SHP77 (cell line): ENCODE measurements at places on chromosomes 12 and 14.

GRCh38 chr14:85531141-85531586 lies 1.2 kb downstream of the FLRT2 start:
- no peak for DNase-seq

GRCh38 chr14:29242755-29243754 lies 476.5 kb downstream of the FOXG1 start:
- DNase-seq = peak; percentile 28

GRCh38 chr14:99964979-99965378 lies 100.2 kb upstream of the EVL start:
- no peak for DNase-seq

GRCh38 chr12:50415899-50416479 lies 15.3 kb downstream of the LARP4 start:
- no peak for DNase-seq

GRCh38 chr12:84696281-84696680 lies 216.3 kb downstream of the SLC6A15 start:
- no peak for DNase-seq

- DNase-seq = no peak
These were observed 1.3 kb downstream of the RAD52 start for GRCh38 chr12:948238-948637.

GRCh38 chr14:99946652-99947489 lies 118.4 kb upstream of the EVL start:
- no peak for DNase-seq

- no peak for DNase-seq
These were observed 1.6 kb downstream of the TRAFD1 start for GRCh38 chr12:112126911-112127310.

- no peak for DNase-seq
These were observed 903 bp downstream of the PARPBP start for GRCh38 chr12:102120886-102121285.

- DNase-seq = no peak
These were observed 2.3 kb downstream of the KLRG1 start for GRCh38 chr12:8991371-8992345.

GRCh38 chr12:122721057-122721545 lies 4.5 kb upstream of the HCAR3 start:
- DNase-seq = no peak

DNA sequence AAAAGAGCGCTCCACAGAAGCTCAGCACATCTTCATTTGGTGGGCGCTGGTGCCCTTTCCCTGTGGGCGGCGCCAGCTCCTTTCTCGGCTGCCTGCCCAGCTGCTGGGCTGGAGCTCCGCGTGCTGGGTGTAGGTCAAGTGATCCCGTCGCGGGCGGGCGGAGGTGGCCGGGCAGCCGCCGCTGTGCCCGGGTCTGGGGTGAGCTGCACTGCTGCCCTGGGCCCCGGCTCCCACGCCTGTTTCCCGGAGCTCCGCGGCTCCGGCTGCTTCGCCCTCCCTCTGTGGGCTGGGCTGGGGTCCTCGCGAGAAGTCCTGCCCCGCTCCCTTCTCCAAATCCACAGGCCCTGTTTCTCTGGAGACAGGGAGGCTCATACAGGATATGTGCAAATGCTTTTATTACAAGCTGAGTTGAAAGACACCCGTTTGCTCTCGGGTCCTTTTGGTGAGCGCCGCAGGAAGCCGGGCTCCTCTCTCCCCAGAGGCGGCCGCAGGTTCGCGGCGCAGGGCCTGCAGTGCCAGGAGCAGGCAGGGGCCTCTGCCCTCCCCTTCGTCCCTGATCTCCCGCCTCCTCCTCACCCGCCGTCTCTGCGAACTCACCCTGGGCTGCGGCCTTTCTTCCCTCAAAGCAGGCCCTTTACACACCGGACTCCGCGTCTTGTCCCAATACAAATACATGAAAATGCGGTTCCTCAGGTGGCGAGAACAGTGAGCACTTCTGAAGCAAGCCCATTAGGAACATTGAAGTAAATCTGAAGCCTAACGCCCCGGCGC lies 67.8 kb upstream of the CAPRIN2 start:
- DNase-seq = peak; percentile 68

DNA sequence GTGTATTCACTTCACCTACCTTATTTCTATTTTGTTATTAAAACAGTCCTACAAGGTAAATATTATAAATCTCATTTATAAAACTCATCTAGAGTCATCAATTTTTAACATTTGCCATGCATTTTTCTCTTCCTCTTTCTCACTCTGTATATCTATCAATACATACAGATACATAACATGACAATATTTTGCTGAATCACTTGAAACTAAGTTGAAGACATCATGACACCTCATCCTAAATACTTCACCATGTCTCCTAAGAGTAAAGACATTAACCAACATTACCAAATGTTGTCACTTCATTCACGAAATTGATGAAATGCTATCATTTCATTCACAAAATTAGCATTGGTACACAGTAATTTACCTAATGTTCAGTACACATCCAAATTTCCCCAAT lies 181.8 kb downstream of the PAX9 start:
- DNase-seq = no peak

GRCh38 chr12:57842342-57843294 lies 3.9 kb downstream of the CTDSP2 start:
- DNase-seq = no peak
